ENCODE measurements at places on chromosomes 12 and 14.

GRCh38 chr14:31426663-31427062 is 6.3 kb upstream of the HEATR5A start:
- no peak for DNase-seq

DNA sequence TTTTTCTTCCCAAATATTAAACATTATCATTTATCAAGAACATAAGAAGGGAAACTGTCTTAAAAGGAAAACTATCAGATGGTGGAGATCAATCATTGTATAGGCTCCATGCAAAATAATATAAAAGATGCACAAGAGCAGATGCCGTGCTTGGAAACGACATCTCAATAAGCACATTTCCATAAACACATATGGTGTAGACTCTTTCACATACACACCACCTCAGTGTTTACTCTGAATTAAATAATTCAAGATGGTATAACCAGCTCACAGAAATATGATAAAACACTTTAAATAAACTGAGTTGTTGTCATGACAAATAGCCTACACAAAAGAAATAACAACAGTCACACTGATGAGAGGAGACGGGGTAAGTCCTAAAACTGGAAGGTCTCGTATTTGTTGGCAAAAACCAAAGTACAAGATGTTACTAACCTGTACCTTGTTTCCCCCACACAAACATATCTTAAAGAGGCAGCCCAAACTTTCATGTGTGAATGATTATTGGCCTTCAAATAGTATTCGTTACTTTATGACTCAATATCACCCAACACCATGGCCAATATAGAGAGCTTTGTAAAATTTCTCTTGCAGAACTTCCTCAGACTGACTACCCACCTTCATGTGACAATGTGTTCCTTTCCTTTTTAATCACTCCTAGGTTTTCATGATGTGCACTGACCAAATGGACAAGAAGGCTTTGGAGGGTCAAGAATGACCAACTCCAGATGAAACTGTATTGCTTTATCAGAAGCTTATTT is 48.6 kb upstream of the TMPO start:
- no peak for DNase-seq

DNA sequence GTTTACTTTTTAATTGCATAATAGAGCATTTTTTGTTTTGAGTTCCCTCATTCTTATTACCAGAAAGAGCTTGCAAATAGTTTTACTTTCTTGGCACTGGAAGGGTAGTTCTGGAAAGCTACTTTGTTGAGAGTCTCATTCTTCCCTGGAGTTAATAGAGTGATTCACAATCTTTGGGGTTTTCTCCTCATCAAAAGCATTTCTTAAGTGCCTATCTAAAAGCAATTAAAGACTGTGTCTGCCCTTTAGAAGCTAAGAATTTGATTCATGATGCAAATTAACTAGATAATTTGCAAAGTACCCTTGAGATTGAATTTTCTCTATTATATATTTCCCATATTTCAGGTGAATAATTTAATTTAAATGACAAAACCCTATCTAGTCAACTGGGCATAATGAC is 8.1 kb upstream of the BMAL2 start:
- no peak for DNase-seq

DNA sequence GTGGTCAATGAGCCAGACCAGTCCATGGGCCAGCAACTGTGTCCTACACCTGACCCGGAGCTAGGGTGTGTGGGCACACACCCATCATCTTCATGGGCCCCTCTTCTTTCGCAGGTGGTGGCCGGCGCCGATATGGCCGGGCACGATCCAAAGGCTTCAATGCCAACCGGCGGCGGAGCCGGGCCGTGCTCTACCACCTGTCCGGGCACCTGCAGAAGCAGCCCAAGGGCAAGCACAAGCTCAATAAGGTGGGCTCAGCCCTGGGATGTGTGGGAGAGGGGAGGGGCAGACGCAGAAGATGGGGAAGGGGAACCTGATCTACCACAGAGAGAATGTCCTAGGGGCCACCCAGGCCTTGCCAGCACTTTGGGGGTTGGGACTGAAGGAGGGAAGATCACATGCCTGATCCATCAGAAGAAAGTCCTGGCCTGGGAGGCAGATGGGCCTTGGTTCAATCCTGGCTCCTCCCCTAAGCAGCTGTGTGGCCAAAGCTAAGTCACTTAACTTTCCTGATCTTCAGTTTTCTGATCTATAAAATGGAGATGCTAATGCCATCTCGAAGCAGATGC is 3.8 kb downstream of the KCNH3 start:
- no peak for DNase-seq

DNA sequence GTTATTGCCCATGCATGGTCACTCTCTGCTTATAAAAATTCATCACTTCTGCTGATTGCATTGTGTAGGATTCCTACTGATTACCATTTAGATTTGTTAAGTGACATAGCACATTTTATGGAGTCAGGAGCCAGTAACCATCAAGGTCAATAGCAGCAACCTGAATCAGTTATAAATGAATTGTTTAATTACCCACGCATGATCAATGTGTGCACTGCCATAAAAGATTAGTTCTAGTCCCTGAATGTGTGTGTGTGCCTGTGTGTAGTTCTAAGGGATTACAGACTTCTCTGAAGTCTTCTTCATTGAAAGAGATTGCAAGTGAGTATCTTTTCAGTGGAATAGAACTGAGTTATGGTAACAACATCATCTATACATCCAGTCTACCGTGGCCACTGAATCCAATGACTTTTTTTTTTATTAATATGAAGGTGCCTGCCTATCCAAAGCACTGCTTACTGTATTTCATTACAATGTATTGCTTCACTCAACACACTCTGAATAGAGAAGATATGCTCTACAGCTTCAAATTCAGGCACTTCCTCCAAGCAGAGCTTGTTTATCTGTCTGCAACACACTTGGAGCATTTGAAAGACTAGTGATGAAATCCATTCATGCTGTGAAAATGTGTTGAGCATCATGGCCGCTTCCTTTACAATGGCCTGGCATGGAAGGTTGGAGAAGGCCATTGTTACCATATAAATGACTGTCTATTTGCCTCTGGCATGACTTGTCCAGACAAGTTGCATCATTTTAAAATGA is 381.7 kb downstream of the DIO2 start:
- no peak for DNase-seq
